ENCODE measurements at places on chromosomes 11 and 22. TPM values are rescaled to one million over a fixed set of nuclear protein-coding genes. Genes with fewer than 3 reads are reported as not detected.

PKNOX2 gene
- total RNA-seq: 2.2 TPM

TRIM22 gene
- total RNA-seq: 3.0 TPM

IL17RA gene
- 4.3 TPM for total RNA-seq

GLYATL2 gene
- total RNA-seq: not detected

RIN1 gene
- total RNA-seq: 7.2 TPM

LMO2 gene
- total RNA-seq: 0.87 TPM

MRGPRX3 gene
- total RNA-seq: not detected

TIMP3 gene
- total RNA-seq: 5.0 TPM

ADM2 gene
- 3.2 TPM for total RNA-seq

REXO2 gene
- total RNA-seq: 116 TPM

MPPED2 gene
- total RNA-seq: 0.89 TPM

ADAMTS8 gene
- 1.6 TPM for total RNA-seq

SERPING1 gene
- total RNA-seq: 34.6 TPM

KCNJ1 gene
- total RNA-seq: 0.07 TPM

PATE3 gene
- not detected for total RNA-seq

All from H7 (cell line).